ENCODE measurements at places on chromosomes 13 and 19. TPM values are rescaled to one million over a fixed set of nuclear protein-coding genes. Genes with fewer than 3 reads are reported as not detected.

GRCh38 chr19:46521241-46521868, 25.7 kb upstream of the PNMA8B start:
- no peaks in the 10 kb centered on the region for H3K4me1 ChIP-seq
- H3K27ac ChIP-seq: no peak overlapping the region
- H3K36me3 ChIP-seq: no peaks in the 10 kb centered on the region
- DNase-seq: no peak
- H3K4me3 ChIP-seq: no peak overlapping the region
- H3K27me3 ChIP-seq: no peaks in the 10 kb centered on the region

GRCh38 chr13:94224670-94225069, 254.8 kb downstream of the DCT start:
- H3K27me3 ChIP-seq: no peaks in the 10 kb centered on the region
- H3K4me1 ChIP-seq: no peaks in the 10 kb centered on the region

DNA sequence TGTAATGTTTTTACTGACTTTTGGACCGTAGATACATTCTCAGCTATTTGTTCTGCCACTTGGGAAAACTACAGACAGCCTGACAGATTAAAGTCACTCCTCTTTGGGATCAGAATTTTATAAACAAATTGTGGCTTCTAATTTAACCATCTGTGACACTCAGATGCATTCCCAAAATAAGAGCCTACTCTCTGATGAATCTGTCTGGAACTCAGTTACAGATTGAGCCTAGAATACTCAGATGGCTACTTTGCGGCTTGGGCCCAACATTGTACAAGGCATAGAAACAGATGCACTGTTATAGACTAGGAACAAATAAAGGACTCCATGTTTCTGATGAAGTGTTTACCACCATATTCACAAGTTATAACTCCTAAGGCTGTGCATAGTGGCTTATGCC, 291.0 kb upstream of the SLITRK6 start:
- no peak for DNase-seq
- H3K4me1 ChIP-seq: no peaks in the 10 kb centered on the region
- H3K36me3 ChIP-seq: no peaks in the 10 kb centered on the region
- H3K27ac ChIP-seq: no peak overlapping the region

DNA sequence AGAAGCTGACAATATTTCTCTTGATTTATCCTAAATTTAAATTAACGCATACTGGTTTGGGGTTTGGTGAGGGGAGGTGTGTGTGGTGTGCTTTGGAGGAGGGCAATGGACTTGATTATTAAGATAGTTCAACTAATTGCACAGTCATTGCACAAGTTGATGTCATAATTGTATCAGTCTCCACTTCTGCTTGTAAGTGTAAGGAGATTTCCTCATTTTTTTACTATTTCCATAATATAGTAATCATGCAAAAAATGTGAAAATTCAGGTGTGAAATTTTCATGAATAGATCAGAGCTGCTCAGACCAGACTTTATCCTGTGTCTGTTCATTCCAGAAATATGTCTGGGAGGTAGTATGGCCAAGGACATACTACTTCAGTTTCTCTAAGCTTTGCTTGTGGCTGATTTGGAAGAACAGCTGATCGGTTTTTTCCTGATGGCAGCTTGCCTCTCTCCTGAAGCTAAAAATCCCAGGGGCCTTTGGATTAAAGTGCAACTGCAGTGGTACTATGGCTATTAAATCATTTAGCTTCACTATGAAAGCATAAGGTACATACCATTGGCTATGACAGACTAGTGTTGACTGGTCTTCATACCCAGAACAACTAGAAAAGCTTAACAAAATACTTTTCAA, 201.8 kb upstream of the MIR17HG start:
- no peaks in the 10 kb centered on the region for H3K36me3 ChIP-seq
- H3K27me3 ChIP-seq: no peaks in the 10 kb centered on the region
- peaks cover 4% of the 10 kb centered on the region for H3K4me1 ChIP-seq
- DNase-seq: no peak
- no peak overlapping the region for H3K4me3 ChIP-seq

DNA sequence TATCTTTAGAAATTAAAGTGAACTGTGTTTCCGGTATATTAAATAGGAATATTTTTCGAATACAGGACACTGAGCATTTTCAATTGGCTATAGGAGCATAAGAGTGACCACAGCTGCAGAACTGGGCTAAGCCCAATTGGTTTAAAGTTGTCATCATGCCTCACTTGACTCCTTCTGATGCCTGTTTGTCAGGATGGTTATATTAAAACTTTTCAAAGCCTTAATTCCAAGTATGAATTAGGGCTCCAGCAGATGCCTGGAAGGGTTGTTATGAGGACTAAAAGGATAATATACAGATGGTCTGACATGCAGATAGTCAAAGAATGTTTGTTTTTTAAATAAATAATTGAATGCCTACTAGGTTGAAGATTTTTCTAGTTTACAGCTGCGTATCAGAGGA, 100.0 kb downstream of the LMO7 start:
- no peaks in the 10 kb centered on the region for H3K27me3 ChIP-seq
- H3K27ac ChIP-seq: no peak overlapping the region
- no peak overlapping the region for H3K4me3 ChIP-seq
- no peaks in the 10 kb centered on the region for H3K36me3 ChIP-seq

- H3K36me3 ChIP-seq: no peaks in the 10 kb centered on the region
- no peak overlapping the region for H3K4me3 ChIP-seq
- H3K27me3 ChIP-seq: no peaks in the 10 kb centered on the region
- no peaks in the 10 kb centered on the region for H3K4me1 ChIP-seq
- no peak overlapping the region for H3K27ac ChIP-seq
These were observed 579.1 kb downstream of the GPC6 start for GRCh38 chr13:93805736-93806135.

DNA sequence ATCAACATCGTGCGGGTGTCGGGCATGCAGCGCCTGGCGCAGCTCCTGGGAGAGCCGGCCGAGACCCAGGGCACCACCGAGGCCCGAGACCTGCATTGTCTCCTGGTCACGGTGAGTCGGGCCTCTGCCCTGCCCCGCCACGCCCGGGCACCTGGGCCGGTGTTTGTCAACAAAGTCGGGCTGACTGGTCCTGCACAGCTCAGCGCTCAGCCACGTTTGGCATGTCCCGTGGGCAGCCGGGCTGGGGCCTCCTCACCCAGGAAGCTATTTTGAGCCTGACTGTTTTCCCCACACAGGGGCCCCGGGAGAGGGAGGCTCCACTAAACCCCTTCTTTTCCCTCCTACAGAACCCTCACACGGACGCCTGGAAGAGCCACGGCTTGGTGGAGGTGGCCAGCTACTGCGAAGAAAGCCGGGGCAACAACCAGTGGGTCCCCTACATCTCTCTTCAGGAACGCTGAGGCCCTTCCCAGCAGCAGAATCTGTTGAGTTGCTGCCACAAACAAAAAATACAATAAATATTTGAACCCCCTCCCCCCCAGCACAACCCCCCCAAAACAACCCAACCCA, 1.3 kb downstream of the GADD45B start:
- no peaks in the 10 kb centered on the region for H3K27me3 ChIP-seq
- H3K4me1 ChIP-seq: peaks cover 20% of the 10 kb centered on the region
- peak overlapping the region; percentile 77 for H3K27ac ChIP-seq
- H3K4me3 ChIP-seq: peak overlapping the region; percentile 54
- DNase-seq: peak; percentile 69
- no peaks in the 10 kb centered on the region for H3K36me3 ChIP-seq

GRCh38 chr19:41449079-41449864, 6.3 kb downstream of the ERICH4 start:
- peaks cover 8% of the 10 kb centered on the region for H3K27me3 ChIP-seq
- no peak overlapping the region for H3K4me3 ChIP-seq
- DNase-seq: peak; percentile 73
- no peaks in the 10 kb centered on the region for H3K36me3 ChIP-seq
- H3K4me1 ChIP-seq: no peaks in the 10 kb centered on the region

The SOHLH2 gene
- total RNA-seq: 0.93 TPM

The HPN gene
- 162 TPM for total RNA-seq

The TMC4 gene
- total RNA-seq: 40.3 TPM

DNA sequence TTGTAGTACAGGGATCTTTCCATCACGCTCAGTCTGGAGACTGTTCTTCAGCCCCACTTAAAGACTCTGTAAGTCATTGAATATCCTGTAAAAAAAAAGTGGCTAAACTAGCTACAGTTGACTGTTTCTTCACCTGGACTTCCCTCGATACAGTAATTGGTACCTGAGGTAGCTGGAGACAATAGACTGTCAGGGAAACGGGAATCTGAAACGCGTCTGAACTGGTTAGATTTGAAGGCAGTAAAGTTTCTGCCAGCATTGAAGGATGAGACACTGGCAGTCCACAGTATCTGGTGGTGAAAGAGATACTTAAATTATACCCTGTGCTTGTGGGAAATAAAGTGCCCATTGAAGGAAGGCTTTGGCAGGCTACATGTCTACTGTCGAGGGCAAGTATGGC, 550.5 kb downstream of the IRS2 start:
- no peak for DNase-seq
- H3K4me1 ChIP-seq: no peaks in the 10 kb centered on the region
- no peaks in the 10 kb centered on the region for H3K36me3 ChIP-seq
- no peaks in the 10 kb centered on the region for H3K27me3 ChIP-seq

GRCh38 chr13:114062754-114063153, 69.7 kb downstream of the RASA3 start:
- peak overlapping the region; percentile 15 for H3K27ac ChIP-seq
- peaks cover 23% of the 10 kb centered on the region for H3K4me1 ChIP-seq
- no peak overlapping the region for H3K4me3 ChIP-seq

GRCh38 chr13:105144936-105145335, 1390.5 kb downstream of the EFNB2 start:
- DNase-seq: no peak
- no peak overlapping the region for H3K27ac ChIP-seq
- no peaks in the 10 kb centered on the region for H3K27me3 ChIP-seq

The RNF17 gene
- not detected for total RNA-seq

DNA sequence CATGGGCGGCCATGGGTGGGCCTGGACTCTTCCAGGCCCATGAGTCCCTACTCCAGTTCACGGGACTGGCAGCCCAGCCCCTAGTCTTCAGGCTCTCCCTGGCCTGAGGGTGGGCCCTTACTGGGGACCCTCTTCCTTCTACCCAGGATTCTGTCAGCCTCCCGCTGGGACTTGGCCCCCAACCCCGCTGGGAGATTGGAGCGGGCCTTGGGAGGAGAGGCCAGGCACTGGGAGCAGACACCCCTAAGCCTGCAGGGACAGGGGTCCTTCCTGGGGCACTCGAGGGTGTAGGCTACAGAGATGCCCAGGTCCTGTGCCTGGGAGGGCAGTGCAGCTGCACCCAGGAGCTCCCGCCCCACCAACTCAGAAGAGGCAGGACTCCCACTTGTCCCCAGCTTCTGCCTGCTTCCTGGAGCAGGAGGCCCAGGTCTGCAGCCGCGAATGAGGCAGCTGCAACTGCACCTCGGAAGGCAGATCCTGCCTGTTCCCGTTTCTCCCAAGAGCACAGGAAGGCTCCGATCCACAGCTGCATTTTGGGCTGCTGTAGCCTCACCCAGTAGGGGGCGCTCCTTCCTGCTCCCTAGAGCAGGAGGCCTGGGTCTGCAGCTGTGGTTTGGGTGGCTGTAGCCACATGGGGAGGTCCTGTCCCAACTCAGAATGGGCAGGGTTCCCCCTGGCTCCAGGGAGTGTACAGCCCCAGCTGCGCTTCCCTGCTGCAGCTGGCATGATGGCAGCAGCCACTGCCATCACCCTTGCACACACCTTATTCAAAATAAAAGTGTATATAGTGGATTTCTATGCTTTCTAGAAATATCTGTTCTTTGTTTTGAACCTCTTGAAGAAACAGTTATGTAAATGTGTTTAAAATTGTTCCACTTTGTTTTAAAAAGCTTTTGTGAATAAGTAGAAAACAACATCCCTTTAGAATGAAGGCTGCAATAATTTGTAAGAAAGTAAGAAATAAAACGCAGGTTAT, 46.8 kb downstream of the TEX26 start:
- H3K27me3 ChIP-seq: no peaks in the 10 kb centered on the region
- no peaks in the 10 kb centered on the region for H3K36me3 ChIP-seq
- peak; percentile 30 for DNase-seq
- no peak overlapping the region for H3K4me3 ChIP-seq
- H3K27ac ChIP-seq: no peak overlapping the region

- H3K4me1 ChIP-seq: peaks cover 7% of the 10 kb centered on the region
- no peaks in the 10 kb centered on the region for H3K27me3 ChIP-seq
- DNase-seq: no peak
- H3K27ac ChIP-seq: no peak overlapping the region
These were observed 3.9 kb upstream of the CCNE1 start for GRCh38 chr19:29807870-29808405.

DNA sequence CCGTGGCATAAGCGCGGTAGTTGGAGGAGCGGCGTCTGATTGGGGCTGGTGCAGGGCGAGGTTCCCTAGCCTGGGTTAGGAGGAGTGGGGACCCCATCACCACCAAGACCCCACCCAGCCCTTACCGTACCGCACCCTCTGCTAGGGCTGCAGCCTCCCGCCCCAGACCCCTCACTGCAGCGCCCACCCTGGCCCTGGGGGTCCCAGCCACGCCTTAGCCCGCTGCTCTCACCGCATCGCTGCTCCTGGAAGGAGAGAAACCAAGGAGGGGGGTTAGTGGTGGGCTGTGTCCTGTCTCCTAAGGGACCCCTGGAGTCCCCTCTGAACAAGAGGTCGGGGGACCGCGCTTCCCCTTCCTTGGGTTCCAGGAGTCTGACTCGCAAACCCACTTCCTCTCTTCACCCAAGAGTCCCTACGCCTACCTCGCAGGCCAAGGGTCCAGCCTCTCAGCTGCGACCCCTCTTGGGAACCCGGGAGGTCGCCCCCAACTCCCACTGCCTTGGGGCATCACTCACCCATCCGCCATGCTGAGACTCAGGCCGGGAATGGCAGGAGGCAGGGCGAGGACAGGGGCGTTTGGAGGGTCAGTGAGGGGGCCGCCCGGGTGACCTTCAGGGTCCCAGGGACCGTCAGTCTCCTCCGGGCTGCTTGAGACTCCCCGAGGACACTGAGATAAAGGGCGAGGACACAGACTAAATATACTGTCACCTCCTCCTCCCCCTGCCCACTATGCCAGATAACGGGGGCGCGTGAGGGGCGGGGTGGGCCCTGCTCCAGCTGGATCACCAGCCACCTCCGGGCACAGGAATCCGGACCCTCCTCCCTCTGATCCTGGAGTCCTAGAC, at the start of gene TNNI3:
Gene TNNI3 (minus strand): TSS at position 669 of the 845 bp plus-strand sequence. CDS start 143 bp downstream, at position 526.
- no peaks in the 10 kb centered on the region for H3K36me3 ChIP-seq
- H3K4me3 ChIP-seq: no peak within 1 kb of the TSS
- no peak within 1 kb of the TSS for H3K27ac ChIP-seq
- no peaks in the 10 kb centered on the region for H3K4me1 ChIP-seq
- H3K27me3 ChIP-seq: peaks cover 39% of the 10 kb centered on the region

The ZSCAN22 gene
- total RNA-seq: 1.3 TPM

- no peak overlapping the region for H3K27ac ChIP-seq
- no peaks in the 10 kb centered on the region for H3K27me3 ChIP-seq
- no peaks in the 10 kb centered on the region for H3K36me3 ChIP-seq
- no peak for DNase-seq
These were observed 4.9 kb downstream of the TEX29 start for GRCh38 chr13:111325146-111325890.

The FCAR gene
- total RNA-seq: not detected

The ZNF587B gene
- 13.9 TPM for total RNA-seq

The GRIK5 gene
- total RNA-seq: 0.92 TPM

GRCh38 chr19:35727956-35728706, 10.3 kb downstream of the KMT2B start:
- no peak for DNase-seq
- H3K27ac ChIP-seq: no peak overlapping the region
- no peaks in the 10 kb centered on the region for H3K27me3 ChIP-seq
